ENCODE measurements at places on chromosomes 4 and X.

GRCh38 chr4:3190549-3190948, 58.4 kb upstream of the MSANTD1 start:
- no peak for DNase-seq

- no peak for DNase-seq
Observed at GRCh38 chrX:82813671-82814078, 694.4 kb upstream of the POU3F4 start.

- DNase-seq = no peak
Observed at GRCh38 chrX:115030625-115031024, 13.2 kb upstream of the IL13RA2 start.

GRCh38 chr4:40134206-40134917, 62.5 kb upstream of the RHOH start:
- DNase-seq = no peak

- no peak for DNase-seq
Observed at GRCh38 chrX:97556359-97556758, 672.7 kb downstream of the RPA4 start.

DNA sequence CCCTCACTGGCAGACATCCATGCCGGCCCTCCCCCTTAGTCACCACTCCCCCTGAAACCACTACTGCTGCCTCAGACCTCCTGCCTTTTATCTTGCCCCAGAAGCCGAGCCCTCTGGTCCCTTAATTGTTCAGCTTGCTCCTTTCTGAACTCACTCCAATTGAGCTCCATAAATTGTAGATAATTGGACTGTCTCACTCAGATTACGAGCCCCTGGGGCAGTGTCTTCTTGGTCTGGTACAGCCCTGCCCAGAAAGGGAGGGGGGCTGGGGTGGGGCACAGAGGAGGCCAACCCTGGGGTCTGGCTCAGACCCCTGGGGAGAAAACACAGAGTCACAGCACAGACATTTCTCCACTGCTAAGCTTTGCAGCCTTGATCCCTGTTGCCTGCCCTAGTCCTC, 39.4 kb downstream of the NALF2 start:
- DNase-seq = no peak

DNA sequence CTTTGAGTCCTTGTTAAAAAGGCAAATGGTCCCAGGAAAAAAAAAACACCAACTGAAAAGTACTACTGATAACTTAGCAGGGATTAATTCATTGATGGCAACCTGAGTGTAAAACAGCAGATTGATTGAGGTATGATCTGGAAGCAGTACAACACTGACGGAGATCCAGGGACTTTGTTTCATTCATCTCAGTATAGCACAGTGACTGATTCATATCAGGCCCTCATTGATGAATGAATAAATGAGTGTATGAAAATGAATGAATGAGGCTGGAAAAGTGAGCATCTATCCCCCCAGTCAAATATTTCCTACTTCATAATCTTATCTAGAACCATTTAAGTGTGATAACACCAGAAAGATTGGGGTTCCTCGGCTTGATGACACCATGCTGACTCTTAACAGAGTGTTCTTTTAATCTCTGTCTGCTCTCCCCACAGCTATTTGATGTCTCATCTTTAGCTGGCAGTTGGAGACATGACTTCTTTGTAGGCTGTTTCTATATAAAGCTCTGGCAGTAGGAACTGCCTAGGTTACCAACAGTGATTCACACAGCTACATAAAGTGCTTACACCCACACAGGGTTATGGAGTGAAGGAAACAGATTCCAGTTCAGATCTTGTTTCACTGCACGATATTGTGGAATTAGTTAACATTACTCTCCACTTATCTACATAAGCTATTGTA, 18.6 kb upstream of the RNF128 start:
- DNase-seq = no peak

GRCh38 chr4:71698141-71698540, 85.7 kb downstream of the GC start:
- no peak for DNase-seq

- no peak for DNase-seq
Observed at GRCh38 chr4:11700751-11701226, 272.1 kb upstream of the HS3ST1 start.

DNA sequence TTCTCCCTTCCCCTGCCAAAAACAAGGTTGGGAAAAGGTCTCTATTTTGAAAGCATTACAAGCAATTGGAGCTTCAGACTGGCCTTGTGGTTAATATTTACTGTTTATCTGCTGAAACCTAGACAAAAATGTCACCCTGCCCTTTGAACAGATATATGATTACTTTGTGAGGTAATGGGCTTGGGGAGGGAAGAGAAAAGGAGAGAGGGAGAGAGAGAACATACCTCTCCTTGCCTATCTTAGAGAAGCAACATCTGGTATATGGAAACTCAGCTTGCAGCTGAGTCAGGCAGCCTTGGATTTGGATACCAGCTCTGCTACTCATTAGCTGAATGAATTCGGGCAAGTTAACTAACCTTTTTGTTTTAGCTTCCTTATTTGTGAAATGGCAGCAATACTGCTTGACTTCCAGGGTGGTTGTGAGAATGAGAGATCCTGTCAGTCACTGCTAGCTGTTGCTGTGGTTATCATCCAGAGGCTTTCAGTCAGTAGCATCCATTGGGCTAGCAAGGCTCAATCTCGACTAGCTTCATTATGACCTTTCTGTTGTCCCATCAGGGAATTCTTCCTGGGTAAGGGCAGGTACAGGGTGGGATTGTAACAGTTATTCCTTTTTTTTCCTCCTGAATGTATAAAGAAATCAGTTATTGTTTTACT, 41.1 kb downstream of the ZFX start:
- no peak for DNase-seq

DNA sequence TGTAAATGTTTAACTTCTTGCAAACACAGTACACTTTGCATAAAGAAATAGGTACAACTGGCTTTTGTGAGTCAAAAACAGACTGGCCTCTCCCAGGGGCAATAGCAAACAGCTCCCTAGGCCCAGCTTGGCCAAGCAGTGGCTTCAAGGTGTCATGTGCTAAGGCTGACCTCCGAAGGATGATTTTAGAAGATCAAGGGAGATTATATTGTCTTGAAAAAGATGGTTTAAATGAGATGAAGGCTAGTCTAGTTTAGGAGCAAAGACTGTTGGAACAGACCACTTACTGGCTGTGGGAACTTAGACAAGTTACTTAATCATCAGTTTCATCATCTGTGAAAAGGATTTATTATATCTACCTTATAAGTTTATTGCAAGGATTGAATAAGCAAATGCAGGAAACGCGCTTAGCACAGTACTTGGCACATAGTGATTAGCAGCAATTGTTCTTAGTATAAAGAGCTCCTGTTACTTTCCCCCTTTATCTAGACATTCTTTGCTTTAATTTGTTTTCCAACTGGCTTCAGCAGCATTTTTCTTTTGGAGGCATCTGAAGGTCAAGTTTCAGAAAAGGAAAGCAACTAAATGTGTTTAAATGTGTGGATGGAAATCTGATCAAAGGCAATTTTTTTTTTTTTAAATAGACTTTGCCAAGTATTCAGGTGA, 17.2 kb downstream of the ANXA3 start:
- DNase-seq = no peak

DNA sequence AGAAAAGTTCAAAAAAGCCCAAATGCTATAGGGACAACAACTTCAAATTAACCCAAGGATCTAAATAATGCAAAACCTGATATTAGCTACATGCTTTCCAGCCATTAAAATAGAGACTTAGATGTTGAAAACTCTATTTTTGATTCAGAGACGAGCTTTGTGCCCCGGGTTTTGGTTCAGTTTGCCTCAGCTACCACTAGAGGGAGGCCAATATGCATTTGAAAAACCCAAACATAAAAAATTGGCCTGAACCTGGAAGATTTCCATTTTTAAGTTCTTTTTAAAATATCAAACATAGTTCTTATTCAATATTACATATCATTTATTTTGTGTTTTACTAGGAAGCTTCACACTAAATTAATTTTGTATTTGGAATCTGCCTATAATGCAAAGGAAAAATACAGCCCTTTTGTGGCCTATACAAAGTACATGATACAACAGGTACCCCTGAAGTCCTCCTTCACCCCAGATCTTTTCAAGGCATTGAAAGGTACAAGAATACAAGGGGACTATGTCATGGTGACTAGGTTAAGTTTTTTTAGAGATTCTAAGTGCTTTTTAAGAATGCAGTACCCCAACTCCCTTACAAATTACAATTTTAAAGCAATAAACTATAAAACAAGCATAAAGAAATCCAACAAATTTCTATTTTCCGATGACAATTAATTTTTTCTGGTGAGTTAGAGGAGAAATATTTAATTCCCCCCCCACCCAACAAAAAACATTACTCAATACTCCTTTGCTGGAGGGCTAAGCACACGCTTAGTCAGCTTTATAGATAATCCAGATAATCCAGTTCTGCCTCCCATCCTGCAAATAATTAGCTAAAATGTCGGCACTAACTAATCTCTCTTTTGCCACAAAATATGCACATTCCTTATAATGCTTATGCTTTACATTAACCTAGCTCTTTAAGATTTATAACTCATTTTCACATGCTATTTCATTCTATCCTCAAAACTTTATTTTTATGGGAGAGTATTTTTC, 97.7 kb upstream of the PTPN13 start:
- peak; percentile 37 for DNase-seq

- DNase-seq = no peak
Observed at GRCh38 chr4:176404621-176405020, 84.9 kb downstream of the SPCS3 start.

- no peak for DNase-seq
Observed at GRCh38 chr4:56757261-56757746, 64.2 kb downstream of the SPINK2 start.

GRCh38 chr4:6674500-6675149, 19.1 kb upstream of the S100P start:
- no peak for DNase-seq

DNA sequence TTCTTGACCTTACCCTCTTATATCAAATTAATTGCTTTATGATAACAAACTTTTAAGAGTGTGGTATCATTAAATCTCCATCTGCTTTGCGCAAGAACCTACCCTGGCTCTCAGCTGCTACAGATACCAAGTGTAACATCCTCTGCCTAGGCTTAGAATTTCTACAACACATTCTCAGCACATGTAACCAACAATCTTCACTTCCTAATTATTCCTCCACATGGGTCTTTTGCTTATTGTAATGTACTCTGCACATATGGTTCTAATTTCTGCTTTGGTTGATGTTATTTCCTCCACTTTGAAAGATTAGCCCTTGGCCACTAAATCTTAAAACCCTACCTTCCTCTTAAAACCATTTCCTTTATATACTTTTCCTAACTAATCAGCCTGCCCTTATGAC, 242.4 kb downstream of the ARHGAP24 start:
- DNase-seq = no peak

GRCh38 chrX:145613894-145614293, 203.7 kb upstream of the SLITRK2 start:
- no peak for DNase-seq

- DNase-seq = peak; percentile 3
Observed at GRCh38 chrX:24838629-24839028, 144.9 kb downstream of the POLA1 start.

GRCh38 chr4:177640864-177641263, 198.6 kb upstream of the AGA start:
- DNase-seq = no peak

DNA sequence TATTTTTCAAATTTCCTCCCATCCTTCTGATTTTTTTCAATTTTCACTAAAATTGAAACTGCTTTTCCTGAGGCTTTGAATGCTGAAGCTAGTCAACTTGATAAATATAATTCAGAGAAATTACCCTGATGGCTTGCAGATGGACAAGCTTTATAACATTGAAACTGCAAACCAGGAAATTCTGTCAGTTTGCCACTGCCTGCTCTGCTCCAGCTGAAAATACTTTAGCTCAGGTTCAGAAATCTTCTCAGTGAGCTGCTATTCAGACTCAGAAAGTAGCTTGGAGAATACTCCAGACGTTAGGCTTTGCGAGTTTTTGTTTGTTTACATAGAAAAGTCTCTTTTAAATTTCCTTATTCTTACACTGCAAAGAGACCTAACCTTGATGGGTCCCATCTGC, 1574.7 kb downstream of the STIM2 start:
- DNase-seq = no peak

DNA sequence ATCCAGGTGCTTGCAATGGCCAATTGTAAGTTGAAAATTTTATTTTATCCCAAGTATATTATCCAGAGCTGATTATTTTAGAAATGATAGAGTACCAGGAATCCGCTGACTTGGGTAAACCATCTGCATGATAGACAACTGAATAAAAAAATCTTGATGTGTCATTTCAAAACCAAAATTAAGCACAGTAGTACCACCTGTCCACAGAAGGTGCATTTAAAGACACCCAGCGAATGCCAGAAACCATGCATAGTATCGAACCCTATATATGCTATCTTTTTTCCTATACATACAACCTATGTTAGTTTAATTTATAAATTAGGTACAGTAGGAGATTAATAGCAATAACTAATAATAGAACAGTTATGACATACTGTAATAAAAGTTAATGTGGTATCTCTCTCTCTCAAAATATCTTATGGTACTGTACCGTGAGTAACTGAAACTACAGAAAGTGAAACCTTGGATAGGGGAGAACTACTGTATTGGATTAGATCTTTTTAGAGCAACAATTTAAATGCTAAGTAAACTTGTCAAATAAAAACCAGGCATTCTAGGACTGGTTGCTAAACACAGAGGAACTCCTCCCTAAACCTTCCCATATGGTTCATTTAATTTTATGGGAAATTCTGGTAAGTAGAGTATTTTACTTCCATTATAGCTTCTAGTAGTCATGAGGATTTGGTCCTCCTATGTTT, 6.2 kb downstream of the NEIL3 start:
- DNase-seq = no peak

- DNase-seq = no peak
Observed at GRCh38 chrX:35743331-35743730, 54.8 kb upstream of the MAGEB16 start.

DNA sequence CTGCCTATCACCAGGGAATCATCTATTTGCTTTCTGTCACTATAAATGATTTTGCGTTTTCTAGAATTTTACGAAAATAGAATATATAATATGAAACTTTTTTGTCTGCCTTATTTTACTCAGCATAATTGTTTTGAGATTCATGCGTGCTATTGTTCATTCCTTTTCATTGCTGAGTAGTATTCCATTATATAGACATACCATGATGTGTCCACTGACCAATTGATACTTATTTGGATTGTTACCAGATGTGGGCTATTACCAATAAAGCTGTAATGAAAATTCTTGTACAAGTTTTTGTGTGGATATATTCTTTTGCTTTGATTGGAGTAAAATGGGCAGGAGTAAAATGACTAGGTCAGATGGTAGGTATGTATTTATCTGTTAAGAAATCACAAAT, 390.7 kb upstream of the EMCN start:
- DNase-seq = no peak

All from KG1 (cell line).